Activated CD4-positive, CD25-positive, alpha-beta regulatory T cell treated with anti-CD3 and anti-CD28 coated beads, Interleukin-2, amount 50 U/mL, for 72 hours (primary cell): ENCODE measurements at places on chromosomes 3 and 15.

DNA sequence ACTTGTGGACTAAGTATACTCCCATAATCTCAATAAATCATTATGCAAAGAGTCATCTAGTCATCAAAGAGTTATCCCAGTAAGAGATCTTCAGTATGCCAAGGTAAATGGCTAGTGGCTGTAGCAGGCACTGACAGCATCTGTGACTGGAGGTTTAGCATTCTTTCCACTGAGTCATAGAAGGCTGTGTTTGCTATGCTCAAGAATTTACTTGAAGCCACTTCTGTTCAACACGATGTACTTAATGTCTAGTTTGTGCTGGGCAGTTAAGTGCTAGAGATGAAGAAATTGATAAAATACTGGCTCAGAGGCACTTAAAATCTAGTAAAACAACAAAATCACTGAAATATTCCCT is 13.0 kb downstream of the ZBED2 start:
- no peak for DNase-seq

GRCh38 chr3:36557021-36557707 is 176.9 kb downstream of the STAC start:
- DNase-seq = no peak

DNA sequence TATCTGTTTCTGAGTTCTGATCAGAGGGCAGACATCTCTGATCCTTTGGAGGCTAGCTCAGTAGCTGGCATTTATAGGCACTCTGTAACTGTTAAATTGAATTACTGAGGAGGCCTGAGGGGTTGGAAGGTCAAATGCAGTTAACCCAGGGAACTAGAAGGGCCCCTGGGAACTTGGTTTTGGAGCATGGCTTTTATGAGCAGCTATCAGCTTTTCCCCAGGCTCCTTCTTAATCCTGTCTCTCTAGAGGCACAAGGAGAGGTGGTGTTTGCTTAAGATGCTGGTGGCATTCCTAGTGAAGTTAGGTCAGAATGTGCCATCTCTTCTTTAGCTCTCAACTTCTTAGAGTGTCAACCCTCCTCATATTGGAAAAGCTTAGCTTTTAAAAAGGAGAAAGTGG is 128.9 kb downstream of the LPP start:
- no peak for DNase-seq

DNA sequence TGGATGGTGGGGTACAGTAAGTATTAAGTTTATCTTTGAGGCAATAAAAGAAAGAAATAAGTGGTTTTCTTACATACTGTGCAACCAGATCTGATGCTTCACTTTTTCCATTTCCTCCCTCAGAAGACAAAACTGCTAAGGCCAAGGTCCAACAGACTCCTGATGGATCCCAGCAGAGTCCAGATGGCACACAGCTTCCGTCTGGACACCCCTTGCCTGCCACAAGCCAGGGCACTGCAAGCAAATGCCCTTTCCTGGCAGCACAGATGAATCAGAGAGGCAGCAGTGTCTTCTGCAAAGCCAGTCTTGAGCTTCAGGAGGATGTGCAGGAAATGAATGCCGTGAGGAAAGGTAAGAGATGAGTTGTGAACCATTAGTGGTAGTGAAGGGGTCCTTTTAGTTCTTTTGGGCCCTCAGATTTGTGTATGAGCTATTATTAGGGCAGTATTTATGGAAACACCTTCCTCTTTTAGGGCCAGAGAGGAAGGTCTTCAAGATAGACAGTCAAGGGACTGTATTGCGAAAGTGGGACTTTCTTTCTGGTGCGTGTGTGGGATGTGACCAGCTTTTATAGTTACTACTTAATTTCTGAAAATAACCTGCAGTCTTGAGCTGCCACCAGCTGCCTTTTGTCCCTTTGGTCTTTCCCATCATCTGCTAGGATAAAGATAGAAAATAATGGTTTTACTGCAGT is 4.6 kb downstream of the ALAS1 start:
- DNase-seq = no peak

- no peak for DNase-seq
Measured at GRCh38 chr3:107193116-107193515, 184.1 kb upstream of the CCDC54 start.

DNA sequence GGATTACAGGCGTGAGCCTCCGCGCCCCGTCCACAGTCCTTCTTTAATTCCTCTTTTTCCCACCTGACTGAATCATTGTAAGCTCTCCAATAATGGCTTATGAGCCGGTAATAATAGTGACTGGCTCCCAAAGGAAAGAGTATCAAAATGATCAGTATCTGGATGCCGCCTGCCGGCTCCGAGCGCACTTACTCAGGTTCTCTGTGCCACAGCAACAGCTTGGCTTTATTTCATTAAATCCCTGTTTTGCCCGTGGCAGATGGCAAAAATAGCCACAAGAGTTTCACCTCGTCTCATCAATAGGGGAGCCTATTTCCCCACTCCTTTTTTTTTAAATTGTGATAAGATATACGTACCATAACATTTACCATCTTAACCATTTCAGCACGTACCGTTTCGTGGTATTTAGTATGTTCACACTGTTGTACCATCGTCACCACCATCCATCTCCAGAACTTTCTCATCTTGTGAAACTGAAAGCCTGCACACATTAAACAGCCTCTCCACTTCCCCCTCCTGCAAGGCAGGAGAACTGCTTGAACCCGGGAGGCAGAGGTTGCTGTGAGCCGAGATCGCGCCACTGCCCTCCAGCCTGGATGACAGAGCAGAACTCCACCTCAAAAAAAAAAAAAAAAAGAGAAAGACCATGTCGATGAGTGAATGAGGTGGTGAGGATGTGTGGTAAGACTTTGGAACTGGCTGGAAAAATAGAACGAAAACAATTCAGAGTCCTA is 80.7 kb upstream of the DLG1 start:
- DNase-seq = no peak

DNA sequence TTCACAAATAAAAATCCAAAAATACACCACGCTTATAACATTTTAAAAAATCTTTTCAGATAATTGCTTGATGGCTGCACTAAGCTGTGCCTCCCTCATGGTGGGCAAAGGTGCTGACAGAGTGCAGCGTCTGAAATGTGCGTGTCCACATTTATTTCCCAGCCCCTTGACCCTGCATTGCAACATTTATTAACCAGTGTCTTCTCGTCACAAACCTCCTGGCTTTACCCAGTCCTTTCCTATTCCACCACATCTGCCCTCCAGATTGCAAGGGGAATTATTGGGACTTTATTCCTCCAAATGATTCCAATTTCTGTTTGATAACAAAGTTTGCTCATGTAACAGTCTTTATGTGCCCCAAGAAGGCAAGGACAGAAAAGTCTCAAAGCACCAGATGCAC is 5.5 kb downstream of the RASGRP1 start:
- no peak for DNase-seq

- no peak for DNase-seq
Measured at GRCh38 chr3:143252931-143253330, 133.4 kb downstream of the CHST2 start.

DNA sequence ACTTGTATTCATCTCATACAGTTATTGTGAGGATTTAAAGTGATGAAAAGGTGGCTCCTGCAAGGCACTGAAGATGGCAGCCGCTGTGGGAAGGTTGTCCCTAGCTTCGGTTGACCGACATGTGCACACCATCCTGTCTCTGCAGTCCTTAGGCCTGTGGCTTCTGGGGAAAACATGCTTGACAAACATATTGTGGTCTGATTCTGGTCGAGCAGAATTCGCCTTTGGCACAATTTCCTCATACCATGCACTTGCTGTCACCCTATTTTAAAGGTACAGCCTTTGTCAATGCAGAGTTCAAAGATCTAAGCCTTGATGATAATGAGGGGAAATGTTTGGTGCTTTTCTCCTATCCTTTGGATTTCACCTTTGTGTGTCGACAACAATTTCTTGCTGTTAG is 50.9 kb downstream of the PRICKLE2 start:
- no peak for DNase-seq

DNA sequence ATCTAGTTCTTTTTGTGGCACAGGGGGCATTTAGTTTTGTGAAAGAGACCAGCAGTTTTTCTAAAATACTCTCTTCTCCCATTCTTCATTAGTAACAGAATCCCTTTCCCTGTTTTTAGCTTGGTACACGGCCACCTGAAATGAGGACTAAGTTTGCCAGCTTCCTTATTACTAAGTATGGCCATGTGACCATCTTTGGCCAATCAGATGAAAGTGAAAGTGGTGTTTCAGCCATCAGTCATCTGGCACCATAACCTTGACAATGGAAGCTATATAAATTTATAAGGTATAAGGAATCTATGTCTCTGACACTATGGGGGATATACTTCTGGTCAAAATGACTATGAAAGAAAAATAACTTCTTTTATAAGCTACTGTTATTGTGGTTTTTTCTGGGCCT is 570.4 kb downstream of the AGBL1 start:
- DNase-seq = no peak

DNA sequence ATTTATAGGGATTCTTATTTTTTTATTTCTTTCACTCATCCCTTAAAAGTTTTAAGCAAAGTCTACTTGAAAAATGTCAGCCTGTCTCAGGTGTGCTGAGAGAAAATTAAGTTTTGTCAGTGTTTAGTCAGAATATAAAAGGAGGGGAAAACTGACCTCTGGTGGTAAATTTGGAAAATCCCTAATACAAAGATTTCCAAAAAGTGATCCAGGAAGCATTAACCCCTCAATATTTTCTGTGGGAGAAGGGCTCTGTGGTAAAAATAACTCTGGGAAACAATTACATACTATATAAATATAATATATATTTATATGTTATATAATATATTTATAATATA is 41.0 kb upstream of the FRMD4B start:
- no peak for DNase-seq

GRCh38 chr15:65856821-65857455 is 12.4 kb upstream of the RAB11A start:
- peak; percentile 76 for DNase-seq

- no peak for DNase-seq
Measured at GRCh38 chr15:74422652-74423430, 10.9 kb downstream of the SEMA7A start.

- no peak for DNase-seq
Measured at GRCh38 chr3:71491154-71491752, 92.3 kb downstream of the FOXP1 start.

DNA sequence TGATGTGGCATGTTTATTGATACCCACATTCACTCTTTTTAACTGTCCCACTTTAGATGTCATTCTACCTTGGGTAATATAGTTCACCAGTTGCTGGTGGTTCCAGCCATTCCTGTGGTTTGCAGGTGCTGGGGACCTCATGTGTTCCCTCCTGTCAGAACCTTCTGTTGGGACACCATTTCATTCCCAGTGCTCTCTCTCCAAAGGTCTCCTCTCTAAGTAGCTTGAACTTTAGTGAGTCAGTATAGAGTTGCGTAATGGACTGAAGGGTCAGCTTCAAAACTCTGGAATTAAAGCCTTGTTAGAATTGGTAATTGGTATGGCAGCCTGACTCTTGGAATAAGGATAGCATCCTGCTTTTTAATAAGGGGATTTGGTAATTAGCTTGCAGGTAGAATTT is 108.5 kb downstream of the PLCL2 start:
- no peak for DNase-seq

- no peak for DNase-seq
Measured at GRCh38 chr3:187906416-187906815, 161.1 kb upstream of the BCL6 start.

DNA sequence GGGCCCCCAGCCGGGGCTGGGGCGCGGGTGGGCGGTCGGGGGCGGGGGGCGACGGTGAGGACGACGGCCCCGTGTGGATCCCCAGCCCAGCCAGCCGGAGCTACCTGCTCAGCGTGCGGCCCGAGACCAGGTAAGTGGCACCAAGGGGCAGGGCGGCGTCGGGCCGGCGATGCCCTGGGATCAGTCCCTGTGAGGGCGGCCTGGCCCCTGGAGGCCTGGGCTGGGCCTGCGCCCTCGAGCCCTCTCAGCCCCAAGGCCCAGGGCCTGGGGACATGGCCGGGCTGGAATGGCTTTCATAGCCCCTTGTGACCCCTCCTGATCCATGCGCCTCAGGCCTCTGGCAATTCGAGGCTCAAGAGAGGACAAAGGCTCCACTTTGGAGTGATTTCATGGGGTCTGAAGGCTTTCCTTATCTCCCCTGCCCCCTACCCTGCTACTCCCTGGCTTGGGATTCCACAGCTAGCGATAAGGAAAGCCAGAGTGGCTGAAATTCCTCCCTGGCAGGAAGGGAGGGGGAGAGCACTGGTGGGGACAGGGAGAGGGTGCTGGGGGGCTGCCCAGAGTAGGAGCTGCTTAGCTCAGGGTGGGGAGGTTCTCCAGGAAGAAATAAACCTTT is 418 bp downstream of the ALPK3 start:
- DNase-seq = no peak

- DNase-seq = no peak
Measured at GRCh38 chr3:133374708-133375402, 25.0 kb upstream of the BFSP2 start.

- DNase-seq = no peak
Measured at GRCh38 chr3:126005951-126006350, 37.0 kb downstream of the ROPN1B start.

GRCh38 chr3:38268522-38268921 is 2.9 kb downstream of the SLC22A13 start:
- no peak for DNase-seq

- no peak for DNase-seq
Measured at GRCh38 chr3:13085081-13085845, 12.0 kb upstream of the IQSEC1 start.

DNA sequence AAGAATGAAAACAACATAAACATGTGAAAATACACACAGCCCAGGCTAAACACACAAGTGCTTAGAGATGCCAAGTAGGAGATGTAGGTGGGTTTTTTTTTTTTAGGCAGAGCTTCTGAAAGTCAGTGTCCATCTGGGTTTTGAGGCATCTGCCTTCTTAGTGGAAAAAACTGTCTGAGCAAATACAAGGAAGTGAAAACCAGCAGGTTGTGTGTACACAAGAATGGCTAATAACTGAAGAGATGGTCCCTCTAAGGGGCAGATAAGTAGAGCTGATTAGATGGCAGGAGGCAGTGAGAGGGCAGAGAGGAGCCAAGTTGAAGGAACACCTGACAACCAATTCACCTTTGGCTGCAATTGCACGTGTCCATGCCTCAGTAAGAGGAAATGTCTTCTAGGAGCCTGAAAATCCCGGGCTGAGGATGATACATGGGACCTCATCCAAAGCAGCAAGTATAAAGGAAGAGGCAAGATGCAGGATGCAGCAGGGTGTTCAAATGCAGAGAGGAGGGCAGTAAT is 34.9 kb downstream of the CYP19A1 start:
- DNase-seq = no peak

GRCh38 chr15:60894347-60894746 is 334.8 kb downstream of the RORA start:
- DNase-seq = no peak

GRCh38 chr3:129695230-129695629 is 88.8 kb upstream of the PLXND1 start:
- DNase-seq = no peak

GRCh38 chr3:48856469-48856868 is 8.8 kb upstream of the PRKAR2A start:
- DNase-seq = no peak
